ENCODE measurements at places on chromosomes 2 and 18. TPM values are rescaled to one million over a fixed set of nuclear protein-coding genes. Genes with fewer than 3 reads are reported as not detected.

- no peak for DNase-seq
These were observed 427.3 kb upstream of the ST6GAL2 start for GRCh38 chr2:107313316-107313715.

DNA sequence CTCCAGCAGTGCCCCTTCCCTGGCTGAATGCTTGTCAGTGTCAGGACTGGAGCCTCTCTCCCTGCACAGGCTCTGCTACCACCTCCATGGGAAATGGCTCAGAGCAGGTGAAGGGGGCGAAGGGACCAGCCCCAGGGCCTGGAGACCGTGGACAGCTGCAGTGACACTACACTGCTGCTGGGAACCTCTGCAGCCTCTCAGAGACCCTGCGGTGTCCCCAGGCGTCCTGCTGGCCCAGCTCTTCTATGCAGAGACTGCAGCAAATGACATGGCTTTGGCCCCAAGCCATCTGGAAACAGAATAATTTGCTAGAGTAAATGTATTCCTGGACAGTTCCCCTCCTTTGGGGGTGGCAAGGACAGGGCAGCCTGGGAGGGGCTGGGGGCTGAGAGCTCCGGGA is 53.2 kb downstream of the CIB4 start:
- no peak for DNase-seq

GRCh38 chr2:129892773-129893172 is 86.7 kb upstream of the RAB6C start:
- no peak for DNase-seq

DNA sequence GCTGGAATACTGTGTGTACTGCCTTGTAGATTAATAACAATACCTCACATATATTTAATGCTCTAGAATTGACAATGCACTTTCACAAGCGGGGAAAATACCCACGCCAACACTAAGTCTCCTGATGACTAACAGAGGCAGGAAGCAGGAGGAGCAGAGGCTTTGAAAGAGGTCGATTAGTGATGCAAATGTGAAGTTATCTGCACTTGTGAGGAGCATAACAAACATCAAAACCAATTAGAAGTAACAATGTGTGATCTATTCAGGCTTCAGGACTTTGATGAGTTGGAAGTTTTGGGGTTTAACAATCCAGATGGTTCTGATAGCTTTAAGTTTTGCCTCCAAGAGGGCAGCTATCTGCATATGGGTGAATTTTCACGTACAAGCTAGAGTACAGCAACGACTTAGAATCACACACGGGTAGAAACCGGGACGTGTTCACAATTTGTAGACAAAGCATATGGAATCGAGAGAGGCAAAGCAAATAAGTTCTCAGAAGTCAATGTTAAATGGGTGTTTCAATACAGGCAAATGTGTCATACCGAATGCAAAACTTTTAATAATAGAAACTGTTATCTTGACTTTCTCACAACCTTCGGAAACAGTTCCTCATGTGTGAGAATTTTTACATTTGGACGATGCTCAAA is 114.5 kb downstream of the METTL8 start:
- DNase-seq = peak; percentile 68

GRCh38 chr2:205775097-205775877 is 93.0 kb downstream of the NRP2 start:
- peak; percentile 70 for DNase-seq

The KCNS3 gene
- polyA plus RNA-seq = 2.0 TPM

DNA sequence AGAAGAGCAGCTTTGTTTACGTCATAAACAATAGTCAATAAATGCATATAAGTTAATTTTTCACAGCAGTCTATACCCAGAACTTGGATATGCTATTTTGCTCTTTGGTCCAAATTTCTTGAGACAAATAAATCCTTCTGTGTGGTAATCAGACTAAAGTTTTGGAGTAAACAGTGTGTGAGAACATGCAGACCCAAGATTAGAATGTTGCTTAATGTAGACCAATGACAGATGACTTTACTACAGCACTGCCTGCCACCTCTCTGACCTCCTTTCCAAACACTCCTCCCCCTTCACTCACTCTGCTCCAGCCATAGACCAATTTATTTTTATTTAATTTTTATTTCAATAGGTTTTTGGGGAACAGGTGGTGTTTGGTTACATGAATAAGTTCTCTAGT is 115.3 kb upstream of the TANK start:
- peak; percentile 25 for DNase-seq

DNA sequence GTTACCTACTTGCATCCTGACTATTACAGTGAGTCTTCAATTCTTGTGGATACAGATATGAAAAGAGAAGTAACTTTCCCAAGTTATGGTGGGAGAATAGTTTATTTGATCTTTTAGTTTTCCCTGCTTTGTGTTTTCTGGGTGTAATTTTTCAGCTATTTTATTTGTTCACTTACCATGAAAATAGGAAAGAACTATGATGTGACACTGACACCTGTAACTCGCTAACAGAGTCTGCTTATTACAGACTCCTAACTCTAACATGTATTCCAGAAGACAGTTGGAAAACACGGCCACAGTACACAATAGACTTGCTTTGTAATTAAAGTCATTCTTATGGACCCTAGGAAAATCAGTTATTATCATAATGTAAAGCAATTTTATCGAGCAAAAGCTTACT is 323.2 kb downstream of the LRRTM1 start:
- no peak for DNase-seq

GRCh38 chr2:126639276-126639675 is 16.7 kb upstream of the GYPC start:
- DNase-seq = no peak

GRCh38 chr2:675982-676646 is 1.1 kb downstream of the TMEM18 start:
- DNase-seq = peak; percentile 91

The PID1 gene
- polyA plus RNA-seq = 1.1 TPM

- no peak for DNase-seq
These were observed 280.2 kb downstream of the KCNJ3 start for GRCh38 chr2:154978710-154979109.

- DNase-seq = peak; percentile 97
These were observed 52.3 kb downstream of the DIS3L2 start for GRCh38 chr2:232013701-232014353.

DNA sequence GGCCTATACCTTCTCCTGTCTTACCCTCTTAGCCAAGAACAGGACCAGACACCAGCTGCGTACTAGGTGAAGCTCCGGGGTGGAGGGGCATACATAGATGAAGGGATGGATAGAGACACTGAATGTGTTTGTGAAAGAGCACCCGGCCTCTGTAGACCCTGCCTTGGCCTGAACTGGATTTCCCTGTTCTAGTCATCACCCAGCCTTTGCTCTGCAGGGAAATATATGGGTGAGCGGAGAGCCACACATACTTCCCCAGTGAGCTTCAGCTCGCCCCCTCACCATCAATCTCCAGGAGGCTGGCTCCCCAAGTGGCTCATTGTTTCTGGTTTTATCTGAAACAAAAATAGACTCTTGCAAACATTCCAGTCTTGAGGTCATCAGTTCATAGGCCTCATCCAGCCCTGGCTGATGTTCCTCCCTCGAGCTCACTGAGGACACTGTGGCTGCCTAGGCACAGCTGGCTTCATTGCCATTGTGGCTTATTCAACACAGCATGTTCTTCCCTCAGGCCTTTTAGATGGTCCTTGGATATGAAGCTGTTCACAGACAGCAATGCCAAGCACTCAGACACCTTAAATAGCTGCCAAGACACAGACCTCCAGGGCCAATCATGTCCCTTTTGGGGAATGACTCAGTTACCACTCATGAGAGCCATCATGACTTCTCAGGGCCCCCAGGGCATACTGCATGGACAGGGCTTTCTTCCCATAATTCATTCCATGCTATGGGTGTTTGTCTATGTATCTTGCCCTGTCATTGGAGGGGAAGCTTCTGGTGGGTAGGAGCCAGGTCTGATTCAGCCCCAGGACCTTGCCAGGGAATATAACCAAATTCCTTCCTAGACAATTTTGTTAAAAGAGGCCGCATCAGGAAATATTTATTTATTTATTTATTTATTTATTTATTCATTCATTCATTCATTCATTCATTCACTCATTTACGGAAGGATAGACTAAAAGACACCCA is 82.4 kb downstream of the TTC32 start:
- DNase-seq = peak; percentile 85

GRCh38 chr2:11765501-11765900 is 19.1 kb downstream of the LPIN1 start:
- no peak for DNase-seq

DNA sequence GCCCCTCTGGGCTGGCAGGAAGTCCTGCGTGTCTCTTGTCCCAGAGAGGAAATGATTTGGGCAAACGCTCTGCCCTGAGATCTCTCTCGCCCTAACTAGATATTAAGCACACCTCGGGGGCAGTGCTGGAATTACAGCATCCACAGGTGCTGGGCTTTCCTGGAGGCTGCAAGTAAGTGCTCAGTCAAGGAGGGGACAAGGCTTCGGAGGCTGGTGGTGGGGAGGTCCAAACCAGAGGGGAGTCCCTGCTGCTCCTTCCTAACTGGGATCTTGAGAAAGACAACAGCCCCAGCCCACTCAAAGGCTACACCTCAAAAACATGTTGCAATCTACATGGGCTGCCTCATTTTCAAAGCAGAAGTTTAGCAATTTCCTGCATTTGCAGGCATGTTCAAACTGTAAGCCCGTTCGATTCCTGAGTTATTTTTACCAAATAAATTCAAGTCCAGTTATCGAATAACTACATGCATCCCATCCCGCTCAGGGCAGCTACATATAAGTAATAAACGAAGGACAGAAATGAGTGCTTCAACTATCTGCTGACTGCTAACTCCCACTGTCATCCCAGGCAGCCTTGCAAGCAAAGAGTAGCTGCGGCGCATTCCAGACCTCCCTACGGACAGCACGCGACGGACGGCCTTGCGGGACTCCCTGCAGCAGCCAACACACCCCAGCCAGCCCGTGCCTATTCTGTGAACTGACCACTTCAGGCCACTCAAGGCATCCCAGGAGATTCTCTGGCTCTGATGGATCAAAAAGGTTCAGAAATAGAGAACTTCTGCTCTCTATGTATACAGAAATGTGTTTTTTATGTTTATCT is 27.5 kb downstream of the ZNF516 start:
- peak; percentile 40 for DNase-seq

The ABHD1 gene
- 0.24 TPM for polyA plus RNA-seq

DNA sequence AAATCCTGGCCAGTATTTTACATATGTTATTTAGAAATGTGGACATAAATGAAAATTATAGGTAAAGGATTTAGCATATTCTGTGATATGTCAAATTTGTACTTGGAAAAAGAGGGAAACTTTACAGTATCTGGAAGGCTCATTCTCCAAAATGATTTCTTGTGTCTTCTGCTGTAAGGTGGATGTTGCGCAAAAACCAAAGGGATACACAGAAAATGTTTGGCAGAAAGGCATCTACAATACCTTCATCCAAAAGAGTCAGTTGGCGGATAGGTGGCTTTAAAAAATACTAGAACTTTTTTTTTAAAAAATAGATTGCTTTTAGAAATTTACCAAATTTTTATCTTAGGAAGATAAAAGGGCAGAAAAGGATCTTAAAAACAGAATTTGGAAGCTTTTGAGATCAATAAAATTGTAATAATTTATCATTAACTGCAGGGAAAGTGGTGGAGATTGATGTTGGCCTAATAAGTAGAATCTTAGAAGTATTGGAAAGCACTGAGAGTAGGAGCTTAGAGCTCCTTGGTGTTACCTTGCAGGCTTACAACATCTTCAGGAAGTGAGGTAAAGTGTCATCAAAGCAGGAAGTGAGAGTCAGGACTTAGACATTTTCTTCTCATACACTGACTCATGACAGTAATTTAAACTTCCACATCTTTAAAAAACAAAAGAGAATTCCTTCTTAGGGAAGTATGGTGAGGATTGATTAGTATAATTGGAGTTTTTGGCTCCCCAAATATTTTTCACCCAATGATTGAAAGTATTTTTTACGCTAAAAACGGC is 2.1 kb downstream of the NABP1 start:
- peak; percentile 93 for DNase-seq

GRCh38 chr2:24206242-24206641 is 31.4 kb downstream of the FAM228A start:
- DNase-seq = no peak

The PRKAG3 gene
- polyA plus RNA-seq = not detected

- DNase-seq = no peak
These were observed 6.5 kb downstream of the PTMA start for GRCh38 chr2:231714639-231715498.

DNA sequence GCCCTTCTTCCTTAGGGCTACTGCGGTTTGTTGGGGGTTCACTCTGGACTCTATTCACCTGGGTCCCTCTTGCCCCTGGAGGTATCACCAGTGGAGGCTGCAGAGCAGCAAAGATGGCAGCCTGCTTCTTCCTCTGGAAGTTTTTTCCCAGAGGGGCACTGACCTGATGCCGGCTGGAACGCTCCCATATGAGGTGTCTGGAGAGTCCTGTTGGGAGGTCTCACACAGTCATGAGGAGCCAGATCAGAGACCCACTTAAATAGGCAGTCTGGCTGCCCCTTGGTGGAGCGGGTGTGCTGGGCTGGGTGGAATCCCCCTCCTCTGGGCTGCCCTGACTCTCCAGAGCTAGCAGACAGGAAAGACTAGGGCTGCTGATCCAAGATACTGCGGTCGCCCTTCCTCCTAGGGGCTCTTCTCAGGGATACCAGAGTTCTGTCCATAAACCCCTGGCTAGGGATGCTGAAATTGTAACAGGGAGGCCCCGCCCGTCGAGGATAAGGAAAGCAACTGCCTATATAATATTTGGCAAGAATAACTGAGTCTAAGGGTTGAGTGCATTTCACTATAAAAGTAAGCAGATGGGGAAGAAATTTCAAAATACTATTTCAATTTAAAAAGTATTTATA is 140.7 kb downstream of the NOL4 start:
- no peak for DNase-seq

The TUBA3E gene
- not detected for polyA plus RNA-seq

DNA sequence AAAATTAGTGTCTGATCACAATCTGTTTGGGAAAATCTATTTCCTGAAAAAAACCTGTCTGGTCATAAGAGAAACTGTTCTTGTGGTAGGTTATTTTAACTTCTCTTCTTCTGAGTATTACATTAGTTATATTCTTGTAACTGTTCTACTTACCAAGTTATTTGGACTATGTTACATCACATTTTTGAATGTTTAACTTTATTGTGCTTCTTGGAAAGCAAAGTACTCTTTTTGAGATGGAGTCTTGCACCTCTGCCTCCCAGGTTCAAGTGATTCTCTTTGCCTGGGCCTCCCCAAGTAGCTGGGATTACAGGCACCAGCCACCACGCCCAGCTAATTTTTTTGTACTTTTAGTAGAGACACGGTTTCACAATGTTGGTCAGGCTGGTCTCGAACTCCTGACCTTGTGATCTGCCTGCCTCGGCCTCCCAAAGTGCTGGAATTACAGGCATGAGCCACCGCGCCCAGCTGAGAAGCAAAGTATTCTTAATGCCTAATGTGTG is 39.4 kb downstream of the AFTPH start:
- no peak for DNase-seq

The EIF2AK3 gene
- polyA plus RNA-seq = 5.3 TPM

The ZNF396 gene
- 0.26 TPM for polyA plus RNA-seq

The MPP4 gene
- polyA plus RNA-seq = 8.5 TPM

The VWC2L gene
- not detected for polyA plus RNA-seq
